ENCODE measurements at places on chromosomes 12 and 14.

GRCh38 chr12:20701106-20701505, 6.0 kb downstream of the SLCO1C1 start:
- ATAC-seq = no peak
- H3K36me3 ChIP-seq = no peaks in the 10 kb centered on the region
- H3K4me3 ChIP-seq = no peak overlapping the region
- no peaks in the 10 kb centered on the region for H3K4me1 ChIP-seq
- no peaks in the 10 kb centered on the region for H3K27me3 ChIP-seq

- H3K4me1 ChIP-seq = no peaks in the 10 kb centered on the region
- H3K36me3 ChIP-seq = no peaks in the 10 kb centered on the region
- H3K27ac ChIP-seq = no peak overlapping the region
- H3K4me3 ChIP-seq = no peak overlapping the region
- no peak for ATAC-seq
Measured at GRCh38 chr12:88248606-88249005, 106.5 kb downstream of the TMTC3 start.

GRCh38 chr12:94458877-94459727, 565 bp downstream of the CEP83 start:
- H3K36me3 ChIP-seq = peaks cover 32% of the 10 kb centered on the region
- peak overlapping the region; percentile 95 for H3K4me3 ChIP-seq
- peak; percentile 49 for ATAC-seq
- H3K4me1 ChIP-seq = peaks cover 25% of the 10 kb centered on the region
- peak overlapping the region; percentile 94 for H3K27ac ChIP-seq

- no peak overlapping the region for H3K4me3 ChIP-seq
- H3K27me3 ChIP-seq = peaks cover 24% of the 10 kb centered on the region
- peak; percentile 42 for ATAC-seq
- no peak overlapping the region for H3K27ac ChIP-seq
- H3K4me1 ChIP-seq = no peaks in the 10 kb centered on the region
Measured at GRCh38 chr14:23910101-23910875, 43.3 kb upstream of the DHRS4 start.

GRCh38 chr14:57822081-57822480, 43.8 kb downstream of the SLC35F4 start:
- ATAC-seq = no peak
- H3K4me3 ChIP-seq = no peak overlapping the region
- no peaks in the 10 kb centered on the region for H3K4me1 ChIP-seq
- no peaks in the 10 kb centered on the region for H3K36me3 ChIP-seq
- H3K27ac ChIP-seq = no peak overlapping the region

DNA sequence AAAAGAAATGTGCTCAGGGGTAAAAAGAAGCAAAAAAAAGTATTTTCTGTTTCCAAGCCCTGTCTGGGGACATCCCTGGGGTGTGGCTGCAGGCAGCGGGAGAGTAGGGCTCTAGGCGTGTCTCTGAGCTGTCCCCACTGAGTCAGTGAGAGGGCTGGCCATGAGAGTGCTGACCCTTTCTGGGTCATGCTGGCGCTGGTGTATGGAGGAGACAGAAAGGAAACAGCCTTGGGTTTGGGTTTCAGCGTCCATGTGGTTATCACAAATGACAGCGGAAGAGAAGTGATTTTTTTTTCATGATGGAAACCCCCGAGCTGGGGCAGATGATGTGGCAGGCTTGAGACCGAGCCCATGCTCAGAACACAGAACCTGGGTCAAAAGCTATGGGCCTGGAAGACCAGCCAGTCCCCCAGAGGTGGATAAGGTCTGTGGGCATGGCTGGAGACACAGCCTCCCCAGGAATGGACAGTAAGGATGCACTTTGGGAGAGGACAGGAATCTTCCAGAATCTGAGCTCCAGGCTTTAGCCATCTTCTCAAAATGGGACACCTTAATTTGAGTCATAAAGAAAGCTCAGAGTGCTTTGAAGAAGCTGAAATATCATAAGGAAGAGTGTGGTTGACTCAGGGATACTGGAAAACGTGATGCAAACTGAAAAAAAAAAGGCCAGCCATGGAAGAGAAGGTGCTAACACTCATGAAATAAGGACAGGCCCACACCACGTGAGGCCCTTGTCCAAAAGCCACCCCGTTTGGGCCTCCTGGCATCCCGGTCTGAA, 36.2 kb downstream of the SYNE3 start:
- peak overlapping the region; percentile 98 for H3K27ac ChIP-seq
- peak; percentile 92 for ATAC-seq
- H3K27me3 ChIP-seq = no peaks in the 10 kb centered on the region

DNA sequence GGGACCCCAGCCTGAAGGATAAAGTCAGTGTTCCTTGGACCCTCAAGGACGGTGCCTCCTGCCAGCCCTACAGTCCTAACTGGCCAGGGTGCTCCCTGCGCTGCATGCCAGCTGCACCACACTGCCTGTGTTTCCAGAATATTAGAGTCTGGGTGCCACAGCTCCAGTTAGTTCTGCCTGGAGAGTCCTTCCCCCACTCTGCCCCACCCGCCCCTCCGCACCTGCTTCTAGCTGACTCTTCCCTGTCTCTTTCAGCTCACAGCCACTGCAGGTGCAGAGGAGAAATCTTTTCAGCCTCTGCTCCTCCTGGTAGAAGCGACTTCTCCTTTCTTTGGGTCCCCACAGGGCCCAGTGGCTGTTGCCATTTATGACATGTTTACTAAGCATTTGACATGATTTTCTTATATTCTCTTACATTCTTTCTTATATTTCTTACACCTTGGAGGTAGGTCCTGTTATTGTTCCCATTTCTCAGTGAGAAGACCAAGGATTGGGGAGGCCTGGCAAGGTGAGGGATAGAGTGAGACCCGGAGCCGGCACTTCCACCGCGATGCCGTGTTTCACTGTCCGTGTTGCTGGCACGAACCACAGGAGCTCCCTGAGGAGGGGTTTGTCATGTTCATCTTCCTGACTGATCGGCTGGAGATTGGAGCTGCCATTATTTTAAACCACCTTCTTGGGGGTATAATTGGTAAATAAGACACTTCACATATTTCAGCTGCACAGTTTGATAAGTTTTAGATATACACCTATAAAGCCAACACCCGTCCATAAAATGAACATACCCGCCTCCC, 29.4 kb downstream of the SYNE3 start:
- no peak overlapping the region for H3K4me3 ChIP-seq
- peaks cover 32% of the 10 kb centered on the region for H3K36me3 ChIP-seq
- H3K27ac ChIP-seq = peak overlapping the region; percentile 84
- ATAC-seq = no peak

DNA sequence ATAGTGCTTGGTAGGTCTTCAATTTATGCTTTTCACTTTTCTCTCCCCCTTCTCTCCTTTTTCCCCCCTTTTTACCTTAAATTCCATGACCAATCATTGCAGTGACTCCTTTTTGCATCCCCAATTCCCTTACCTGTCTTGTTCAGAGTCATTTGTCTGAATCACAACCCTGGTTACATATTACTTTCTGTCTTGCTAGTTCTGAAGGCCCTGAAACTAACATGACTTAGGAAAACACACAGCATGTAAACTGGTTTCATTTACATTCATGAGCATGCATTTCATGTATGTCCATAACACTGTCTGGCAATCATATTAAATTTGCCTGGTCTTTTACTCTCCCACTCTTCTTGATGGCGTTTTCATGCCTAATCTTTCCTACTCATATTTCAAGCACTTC, 20.3 kb upstream of the FOXG1 start:
- H3K27ac ChIP-seq = no peak overlapping the region
- no peaks in the 10 kb centered on the region for H3K4me1 ChIP-seq
- ATAC-seq = no peak
- no peak overlapping the region for H3K4me3 ChIP-seq
- no peaks in the 10 kb centered on the region for H3K36me3 ChIP-seq

GRCh38 chr12:81758421-81759189, 545 bp downstream of the PPFIA2 start:
- peaks cover 25% of the 10 kb centered on the region for H3K27me3 ChIP-seq
- no peak overlapping the region for H3K27ac ChIP-seq
- no peaks in the 10 kb centered on the region for H3K36me3 ChIP-seq
- peak overlapping the region; percentile 63 for H3K4me3 ChIP-seq
- peaks cover 10% of the 10 kb centered on the region for H3K4me1 ChIP-seq
- ATAC-seq = no peak

GRCh38 chr14:45728434-45729225, 475.6 kb upstream of the MIS18BP1 start:
- no peaks in the 10 kb centered on the region for H3K27me3 ChIP-seq
- no peaks in the 10 kb centered on the region for H3K4me1 ChIP-seq
- ATAC-seq = no peak

- H3K27ac ChIP-seq = no peak overlapping the region
- H3K4me1 ChIP-seq = no peaks in the 10 kb centered on the region
- ATAC-seq = no peak
- H3K36me3 ChIP-seq = peaks cover 64% of the 10 kb centered on the region
- no peak overlapping the region for H3K4me3 ChIP-seq
Measured at GRCh38 chr12:39365364-39366001, 77.4 kb downstream of the KIF21A start.

- peaks cover 7% of the 10 kb centered on the region for H3K4me1 ChIP-seq
- no peak overlapping the region for H3K27ac ChIP-seq
- no peaks in the 10 kb centered on the region for H3K27me3 ChIP-seq
- no peak overlapping the region for H3K4me3 ChIP-seq
Measured at GRCh38 chr12:6996040-6996441, 22.2 kb downstream of the LPCAT3 start.

GRCh38 chr12:14207905-14208551, 157.5 kb upstream of the ATF7IP start:
- no peaks in the 10 kb centered on the region for H3K36me3 ChIP-seq
- no peak overlapping the region for H3K27ac ChIP-seq
- H3K27me3 ChIP-seq = no peaks in the 10 kb centered on the region
- no peak for ATAC-seq

DNA sequence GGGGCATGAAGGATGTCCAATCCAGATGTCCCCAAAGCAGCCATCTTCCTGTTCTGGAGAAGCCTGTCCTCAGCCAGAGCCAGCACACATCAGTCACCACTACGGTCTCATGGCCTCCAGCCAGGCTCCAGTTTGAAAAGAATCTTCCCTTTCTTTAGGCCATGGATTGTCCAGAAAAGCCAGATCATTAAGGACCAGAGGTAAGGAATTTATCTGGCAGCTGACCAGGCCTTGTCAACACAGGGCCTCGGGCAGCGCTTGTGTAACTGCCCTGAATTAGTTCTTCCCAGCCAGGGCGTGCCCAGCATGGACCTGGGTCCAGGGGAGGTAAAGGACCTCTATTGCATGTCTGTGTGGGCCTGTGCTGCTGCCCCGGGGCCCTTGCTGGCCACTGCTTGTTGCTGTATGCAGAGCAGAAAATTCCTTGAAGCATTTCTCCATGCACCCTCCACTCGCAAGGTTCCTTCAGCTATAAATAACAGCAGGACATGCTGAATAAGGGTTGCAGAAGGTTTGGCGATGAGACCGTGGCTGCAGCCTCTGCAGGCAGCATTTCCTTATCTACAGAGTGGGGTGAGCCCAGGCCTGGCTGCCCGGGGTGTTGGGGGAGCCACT, 21.7 kb upstream of the VPS37B start:
- no peak overlapping the region for H3K4me3 ChIP-seq
- no peaks in the 10 kb centered on the region for H3K36me3 ChIP-seq
- H3K27me3 ChIP-seq = no peaks in the 10 kb centered on the region
- no peak overlapping the region for H3K27ac ChIP-seq
- peaks cover 6% of the 10 kb centered on the region for H3K4me1 ChIP-seq

DNA sequence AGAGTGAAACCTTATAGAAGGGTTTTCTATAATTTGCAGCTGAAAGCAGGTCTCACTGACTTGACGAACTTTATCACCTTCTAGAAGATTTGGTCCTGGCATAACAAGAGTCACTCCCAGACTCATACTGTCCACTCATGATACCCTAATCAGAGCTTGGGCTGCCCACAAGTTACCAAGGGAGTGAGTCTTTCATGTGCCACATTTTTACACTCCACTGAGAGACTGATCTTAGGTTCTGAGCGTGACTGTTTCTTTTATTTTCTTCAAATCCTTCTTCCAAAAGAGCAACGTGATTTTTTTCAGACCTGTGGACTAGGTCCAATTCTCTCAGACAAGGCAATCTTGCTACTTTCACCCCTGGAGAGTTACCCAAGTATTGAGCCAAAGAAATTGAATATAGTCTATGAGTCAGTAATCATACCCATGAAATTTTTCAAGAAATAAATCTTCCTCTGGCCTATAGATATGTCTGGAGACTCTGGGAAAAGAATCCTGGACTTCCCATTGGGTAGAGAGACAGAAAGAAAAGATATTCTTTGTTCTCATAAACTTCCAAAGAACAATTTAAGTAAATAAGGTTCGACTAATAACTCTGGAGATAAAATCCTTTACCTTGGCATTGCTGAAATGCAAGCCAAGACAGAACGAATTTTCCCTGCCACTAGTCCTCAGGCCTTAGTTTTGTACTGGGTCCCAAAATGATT, 26.9 kb downstream of the SIX1 start:
- no peaks in the 10 kb centered on the region for H3K36me3 ChIP-seq
- H3K4me3 ChIP-seq = no peak overlapping the region
- no peak for ATAC-seq

GRCh38 chr12:75613981-75614380, 102.6 kb upstream of the KRR1 start:
- no peak overlapping the region for H3K4me3 ChIP-seq
- H3K27me3 ChIP-seq = peaks cover 16% of the 10 kb centered on the region
- ATAC-seq = no peak
- no peaks in the 10 kb centered on the region for H3K4me1 ChIP-seq
- H3K36me3 ChIP-seq = no peaks in the 10 kb centered on the region

DNA sequence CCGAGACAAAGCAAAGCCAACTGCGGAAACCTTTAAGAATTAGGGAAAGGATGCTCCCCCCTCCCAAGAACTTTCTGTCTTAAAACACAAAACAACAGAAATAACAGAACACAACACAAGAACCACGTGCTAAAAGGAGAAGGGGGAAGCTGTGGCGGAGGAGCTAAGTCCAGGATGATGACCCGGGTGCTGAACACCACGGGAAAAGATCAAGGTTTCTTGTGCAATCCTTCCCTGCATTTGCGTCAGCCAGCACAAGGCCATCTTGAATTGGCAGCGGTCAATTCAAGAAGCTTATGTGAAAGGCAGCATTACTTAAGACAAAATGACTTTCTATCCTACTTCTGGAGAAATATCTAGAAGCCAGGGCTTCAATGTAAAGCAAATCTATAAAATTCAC, 11.0 kb upstream of the CREBL2 start:
- H3K27me3 ChIP-seq = no peaks in the 10 kb centered on the region
- H3K36me3 ChIP-seq = no peaks in the 10 kb centered on the region
- H3K4me1 ChIP-seq = peaks cover 3% of the 10 kb centered on the region
- no peak overlapping the region for H3K27ac ChIP-seq
- no peak for ATAC-seq

GRCh38 chr12:39868328-39868725, 237.6 kb downstream of the SLC2A13 start:
- no peak overlapping the region for H3K4me3 ChIP-seq
- no peak for ATAC-seq
- H3K27me3 ChIP-seq = no peaks in the 10 kb centered on the region
- H3K27ac ChIP-seq = no peak overlapping the region
- H3K36me3 ChIP-seq = no peaks in the 10 kb centered on the region

GRCh38 chr14:64801800-64802199, 77.9 kb downstream of the SPTB start:
- H3K27ac ChIP-seq = no peak overlapping the region
- no peak for ATAC-seq
- peaks cover 6% of the 10 kb centered on the region for H3K27me3 ChIP-seq
- no peaks in the 10 kb centered on the region for H3K36me3 ChIP-seq
- H3K4me3 ChIP-seq = no peak overlapping the region

- H3K4me1 ChIP-seq = no peaks in the 10 kb centered on the region
- H3K36me3 ChIP-seq = no peaks in the 10 kb centered on the region
- no peak overlapping the region for H3K27ac ChIP-seq
- H3K4me3 ChIP-seq = no peak overlapping the region
Measured at GRCh38 chr12:13227191-13227590, 30.7 kb downstream of the EMP1 start.
